ENCODE measurements at places on chromosomes 16 and 17.

GRCh38 chr17:49989518-49989880, 5.5 kb downstream of the DLX3 start:
- no peak for DNase-seq

GRCh38 chr17:80880648-80880985, 111.0 kb upstream of the CHMP6 start:
- DNase-seq, result no peak

GRCh38 chr16:21708533-21709115, 44.9 kb downstream of the OTOA start:
- no peak for DNase-seq

DNA sequence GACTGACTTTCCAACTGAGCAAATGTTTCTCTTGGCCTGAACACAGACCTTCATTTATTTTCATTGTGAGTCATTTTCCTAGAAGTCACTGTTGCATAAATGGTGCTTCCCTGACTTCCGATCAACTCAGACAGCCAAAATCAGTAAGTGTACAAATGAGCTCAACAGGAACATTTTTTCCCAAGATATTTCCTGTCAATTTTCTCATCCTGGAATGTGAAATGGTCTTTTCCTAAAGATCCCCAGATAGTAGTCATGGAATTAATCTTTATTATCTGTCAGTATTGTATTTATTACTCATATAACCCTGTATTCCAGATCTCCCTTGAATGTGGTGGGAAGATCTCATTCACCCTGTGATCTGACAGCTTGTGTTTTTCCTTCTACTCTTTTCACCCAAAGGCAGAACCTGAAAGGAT, 360.3 kb upstream of the KIF2B start:
- DNase-seq, result no peak

- DNase-seq, result no peak
Observed at GRCh38 chr17:40596261-40596919, 31.1 kb upstream of the CCR7 start.

GRCh38 chr17:75909812-75910274, 5.2 kb upstream of the MRPL38 start:
- no peak for DNase-seq

DNA sequence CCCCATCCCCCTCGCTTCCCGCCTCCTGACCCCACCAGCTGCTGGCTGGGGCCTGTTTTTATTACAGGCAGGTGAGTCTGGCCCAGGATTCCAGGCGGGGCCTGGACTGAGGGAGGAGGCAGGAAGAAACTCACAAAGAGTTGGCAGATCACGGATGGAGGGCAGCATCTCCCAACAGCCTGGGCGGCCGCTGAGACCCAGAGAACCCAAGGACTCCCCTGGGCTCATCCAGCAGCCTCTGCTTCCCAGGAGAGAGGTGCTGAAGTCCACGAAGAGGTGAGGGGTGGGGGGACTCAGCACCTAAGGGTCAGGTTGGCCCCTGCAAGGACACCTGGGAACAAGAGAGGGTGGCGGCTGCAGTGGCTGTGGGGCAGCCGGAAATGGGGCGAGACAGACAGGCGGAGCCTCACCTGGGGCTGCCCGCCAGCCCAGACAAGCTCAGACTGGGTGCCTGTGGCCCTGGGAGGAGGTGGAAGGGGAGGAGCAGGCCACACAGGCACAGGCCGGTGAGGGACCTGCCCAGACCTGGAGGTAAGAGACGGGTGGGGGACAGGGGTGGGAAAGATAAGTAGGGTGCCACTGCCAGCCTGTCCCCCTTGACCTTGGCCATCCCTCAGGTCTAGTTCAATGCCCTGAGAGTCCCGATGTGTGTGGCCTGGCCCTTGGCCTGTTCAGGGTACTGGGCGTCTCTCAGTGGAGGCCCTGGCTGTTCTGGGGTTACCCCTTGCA, 8.7 kb upstream of the ADGRG1 start:
- DNase-seq, result no peak

- DNase-seq, result no peak
Observed at GRCh38 chr17:81251709-81252301, 12.7 kb downstream of the NDUFAF8 start.

- no peak for DNase-seq
Observed at GRCh38 chr16:9097266-9098219, 6.1 kb downstream of the HAPSTR1 start.

DNA sequence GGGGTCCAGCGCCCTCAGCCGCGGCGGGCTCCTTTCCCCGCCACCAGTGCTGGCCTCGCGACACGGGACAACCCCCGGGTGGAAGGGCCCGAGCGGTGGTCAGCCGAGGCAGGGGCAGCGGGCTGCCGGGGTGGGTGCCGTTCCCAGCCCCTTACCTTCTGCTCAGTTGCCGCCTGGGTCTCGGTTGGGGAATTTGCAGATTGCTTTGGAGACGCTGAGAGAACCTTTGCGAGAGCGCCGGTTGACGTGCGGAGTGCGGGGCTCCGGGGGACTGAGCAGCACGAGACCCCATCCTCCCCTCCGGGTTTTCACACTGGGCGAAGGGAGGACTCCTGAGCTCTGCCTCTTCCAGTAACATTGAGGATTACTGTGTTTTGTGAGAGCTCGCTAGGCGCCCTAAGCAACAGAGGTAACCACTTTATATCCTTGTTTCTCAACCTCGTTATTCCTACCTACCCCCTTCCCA, 381 bp downstream of the CTNS start:
- no peak for DNase-seq

DNA sequence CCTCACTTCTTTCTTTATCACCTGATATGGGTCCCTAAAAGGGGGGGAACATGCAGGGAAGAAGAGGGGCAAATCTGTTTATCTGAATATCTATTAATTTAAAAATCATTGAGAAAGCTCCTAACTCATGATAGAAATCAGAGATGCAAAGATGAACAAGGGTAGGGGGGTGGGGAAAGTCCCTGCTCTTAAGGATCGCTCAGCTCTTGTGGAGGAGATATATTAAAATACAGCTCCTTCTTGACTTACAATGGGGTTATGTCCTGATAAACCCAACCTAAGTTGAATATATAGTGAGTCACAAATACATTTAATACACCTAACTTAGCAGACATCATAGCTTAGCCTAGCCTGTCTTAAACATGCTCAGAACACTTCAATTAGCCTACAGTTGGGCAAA, 237.5 kb downstream of the MAF start:
- no peak for DNase-seq

DNA sequence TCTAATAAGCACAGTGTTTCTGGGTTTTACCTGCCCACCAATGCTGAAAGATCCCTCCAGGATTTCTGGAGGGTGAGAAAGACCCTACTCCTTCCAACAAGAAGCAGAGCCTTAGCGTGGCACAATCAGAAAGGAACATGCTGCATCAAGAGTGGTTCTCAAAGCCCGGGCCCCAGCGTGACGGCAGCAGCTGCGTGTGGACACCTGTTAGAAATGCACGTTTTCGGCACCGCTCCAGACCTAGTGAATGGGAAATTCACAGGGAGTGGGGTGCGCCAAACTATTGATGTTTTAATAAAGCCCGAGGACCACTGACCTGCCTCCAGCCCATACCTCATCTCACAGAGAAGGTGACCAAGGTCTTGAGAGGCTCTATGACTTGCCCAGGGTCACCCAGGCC, 55.8 kb downstream of the PECAM1 start:
- no peak for DNase-seq

DNA sequence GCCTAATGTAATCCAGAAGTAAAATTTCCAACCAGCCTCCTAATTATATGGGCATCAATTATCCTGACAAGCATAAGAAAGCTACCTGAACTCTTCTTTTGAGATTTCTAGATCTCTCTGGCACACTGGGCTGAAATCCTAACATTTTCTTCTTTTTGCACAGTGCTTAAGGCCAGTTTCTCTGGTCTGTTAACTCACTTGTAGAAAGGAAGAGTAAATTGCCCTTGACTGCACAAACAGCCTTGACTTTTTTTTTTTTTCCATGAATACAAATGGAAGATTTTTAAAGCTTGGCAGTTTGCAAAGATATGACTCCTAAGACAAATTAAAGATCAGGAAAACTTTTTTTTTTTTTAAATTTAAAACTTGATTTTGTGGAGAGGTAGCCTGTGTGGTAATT, 291.2 kb upstream of the MON1B start:
- DNase-seq, result no peak

DNA sequence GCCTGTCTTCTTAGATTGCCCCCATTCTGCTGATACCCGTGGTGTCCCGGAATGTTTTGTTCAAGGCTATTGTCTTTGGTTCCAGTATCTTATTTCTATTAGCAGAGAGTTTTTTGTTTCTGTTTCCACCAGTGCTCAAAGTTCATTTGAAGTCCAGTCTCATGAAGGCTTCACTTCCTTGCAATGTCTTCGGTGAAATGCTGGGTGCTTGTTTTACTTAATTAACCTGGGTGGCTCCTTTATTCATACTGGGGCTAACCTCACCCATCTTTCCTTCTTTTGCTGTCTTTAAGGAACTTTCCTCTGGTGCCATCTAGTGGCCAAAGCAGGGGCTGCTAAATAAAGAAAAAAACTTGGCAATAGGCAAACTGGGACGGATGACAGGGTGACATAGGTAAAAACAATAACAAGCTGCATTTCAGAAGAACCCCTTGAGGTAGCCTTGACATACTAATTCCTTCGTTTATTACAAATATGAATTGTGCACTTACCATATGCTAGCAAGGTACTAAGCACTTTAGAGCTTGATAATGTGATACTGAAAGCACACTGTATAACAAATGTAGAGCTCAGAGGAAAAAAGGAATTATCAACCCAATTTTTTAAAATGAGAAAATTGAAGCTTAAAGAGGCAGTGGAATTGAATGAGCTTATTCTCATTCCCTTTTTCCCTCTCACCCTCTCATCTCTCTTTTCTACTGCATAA, 2.8 kb upstream of the SMIM36 start:
- no peak for DNase-seq

- no peak for DNase-seq
Observed at GRCh38 chr17:75587675-75588595, at the start of gene MYO15B. Gene MYO15B (plus strand): TSS chr17:75587800. CDS start chr17:75588058, 258 bp downstream.

- DNase-seq, result no peak
Observed at GRCh38 chr16:88570691-88571092, 489 bp downstream of the ZC3H18 start.

GRCh38 chr17:44934745-44935105, 12.8 kb downstream of the KIF18B start:
- no peak for DNase-seq

DNA sequence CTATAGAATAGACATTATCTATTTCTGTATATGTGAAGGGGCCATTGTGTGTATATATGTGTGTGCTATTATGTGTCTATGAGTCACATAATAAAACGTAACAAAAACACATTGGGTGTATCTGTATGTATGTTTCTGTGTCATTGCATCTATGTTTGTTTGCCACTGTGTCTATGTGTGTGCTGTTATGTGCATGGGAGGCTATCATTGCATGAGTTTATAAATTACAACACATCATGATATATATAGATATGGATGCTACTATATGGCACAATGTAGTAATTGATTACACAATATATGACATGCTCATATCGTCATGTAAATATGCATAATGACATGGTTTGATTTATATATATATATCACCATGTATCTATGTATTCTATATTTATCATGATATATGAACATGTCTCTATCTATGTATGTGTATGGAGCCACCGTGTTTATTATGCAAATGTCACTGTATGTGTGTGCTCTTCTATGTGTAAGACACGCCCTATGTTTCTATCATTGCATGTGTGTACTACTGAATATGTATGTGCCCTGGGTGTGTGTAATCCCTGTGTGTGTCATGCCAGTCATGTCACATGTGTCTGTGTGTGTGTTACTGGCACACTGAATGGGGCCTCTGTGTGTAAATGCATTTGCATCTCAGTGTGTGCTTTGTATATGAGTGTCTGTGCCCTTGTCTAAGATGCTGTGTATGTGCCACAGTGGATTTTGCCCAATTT, 1.4 kb upstream of the TSPOAP1 start:
- no peak for DNase-seq

GRCh38 chr16:14462811-14463210, 167.2 kb downstream of the PARN start:
- DNase-seq, result no peak

- DNase-seq, result no peak
Observed at GRCh38 chr17:16215965-16216316, 607 bp upstream of the NCOR1 start.
